Activated CD4-positive, CD25-positive, alpha-beta regulatory T cell (primary cell): ENCODE measurements at places on chromosomes 16 and 17.
A peak's percentile ranks its signal among the peaks of the same experiment; 100 is the strongest.

DNA sequence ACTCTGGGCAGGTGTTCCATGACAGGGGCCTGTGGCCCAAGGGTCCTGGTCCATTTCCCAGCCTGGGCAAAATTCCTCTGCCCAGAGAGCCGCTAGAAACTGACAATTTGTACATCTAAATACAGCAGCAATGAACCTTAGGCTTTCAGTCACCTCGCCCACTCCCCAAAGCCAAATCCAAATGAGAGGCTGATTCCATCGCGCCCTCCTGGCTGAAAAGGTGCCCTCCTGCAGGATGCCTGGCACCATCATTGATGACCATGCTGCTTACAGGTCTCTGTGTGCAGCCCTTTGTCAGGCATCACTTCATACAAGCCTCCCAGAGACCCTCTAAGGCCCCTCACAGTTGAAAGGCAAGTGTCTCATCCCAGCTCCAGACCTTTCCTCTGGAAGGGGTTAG is 114.7 kb downstream of the C16orf78 start:
- DNase-seq, result no peak

DNA sequence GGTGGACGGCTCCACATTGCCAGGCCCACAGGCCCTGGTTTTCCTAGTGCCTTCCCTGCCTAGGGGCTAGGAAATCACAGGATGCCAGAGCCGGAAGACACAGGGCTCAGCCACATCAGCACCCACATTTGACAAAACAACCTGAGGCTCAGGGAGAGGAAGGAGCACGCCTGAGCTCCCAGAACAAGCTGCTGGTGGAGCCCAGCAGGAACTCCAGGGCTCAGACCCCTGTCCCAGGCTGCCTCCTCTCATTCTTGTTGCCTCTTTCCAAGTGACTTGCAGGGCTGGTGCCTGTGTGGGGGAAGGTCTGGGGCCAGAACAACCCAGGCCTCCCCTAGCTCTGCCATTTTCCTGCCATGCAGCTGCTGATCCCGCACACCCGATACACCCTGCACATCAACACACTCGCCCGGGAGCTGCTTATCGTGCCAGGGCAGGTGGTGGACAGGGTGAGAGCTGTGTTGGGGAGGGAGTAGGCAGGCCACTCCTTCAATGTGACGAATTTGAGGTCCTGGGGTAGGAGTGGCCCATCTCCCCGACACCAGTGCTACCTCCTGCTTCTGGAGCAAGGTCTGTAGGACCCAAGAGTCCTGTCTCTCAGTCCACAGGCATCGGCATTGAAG is 7.6 kb downstream of the ALOX15B start:
- no peak for DNase-seq

- DNase-seq, result no peak
Measured at GRCh38 chr17:1648173-1648962, 1.3 kb downstream of the RILP start.

- DNase-seq, result no peak
Measured at GRCh38 chr17:71237903-71238538, 882.8 kb upstream of the SOX9 start.

- DNase-seq, result no peak
Measured at GRCh38 chr16:23668225-23668624, 10.5 kb upstream of the PLK1 start.

DNA sequence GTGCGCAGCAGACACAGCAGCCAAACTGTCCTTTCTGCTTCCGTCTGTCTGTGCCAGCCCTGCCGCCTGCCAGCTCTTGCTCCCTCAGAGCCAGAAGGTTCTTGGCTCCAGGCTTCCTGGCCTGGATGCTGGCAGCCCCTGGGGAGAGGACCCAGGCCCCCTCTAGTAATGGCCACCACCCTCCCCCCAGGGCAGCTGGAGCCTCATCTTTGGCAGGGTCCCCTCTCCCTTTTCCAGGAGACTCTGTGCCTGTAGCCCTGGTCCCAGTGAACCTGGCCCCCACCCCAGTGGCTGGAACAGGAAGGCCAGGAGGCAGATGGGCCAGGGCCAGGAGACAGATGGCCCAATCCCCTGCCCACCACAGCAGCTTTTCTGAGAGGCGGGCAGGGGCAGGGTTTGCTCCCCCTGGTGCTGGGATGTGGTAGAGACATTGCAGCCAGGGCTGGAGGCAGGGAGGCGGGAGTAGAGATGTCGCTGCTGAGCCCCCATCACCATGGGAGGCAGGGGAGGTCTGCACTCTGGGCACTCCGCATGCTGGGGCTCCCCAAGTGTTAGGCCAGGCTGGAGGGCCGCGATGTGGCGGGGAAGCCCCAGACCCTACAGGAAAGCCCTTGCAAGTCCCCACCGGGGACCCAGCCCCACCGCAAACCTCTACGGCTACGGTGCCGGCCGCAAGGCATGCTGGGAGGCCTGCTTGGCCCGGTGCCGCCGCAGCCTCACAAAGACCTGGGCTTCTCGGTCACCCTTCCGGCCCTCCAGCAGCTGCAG is 16.7 kb downstream of the UNC13D start:
- DNase-seq, result peak; percentile 46

DNA sequence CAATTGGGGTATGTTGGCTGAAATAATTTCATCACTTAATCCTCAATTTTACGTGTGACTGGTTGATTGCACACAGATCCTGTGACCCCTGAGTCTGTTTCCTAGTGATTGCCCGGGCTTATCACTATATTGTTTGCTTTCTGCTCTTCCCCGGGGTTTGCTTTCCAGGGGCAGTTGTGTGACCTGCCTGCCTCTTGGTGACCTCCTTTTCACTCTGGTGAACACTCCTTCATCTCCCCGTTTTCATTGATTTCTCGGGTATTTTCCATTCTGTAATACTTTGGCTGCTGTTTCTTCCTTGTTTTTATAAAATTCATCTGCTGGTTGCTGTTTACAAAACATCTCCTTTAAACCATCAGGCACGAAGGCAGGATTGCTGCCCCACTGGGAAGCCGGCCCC is 36.0 kb downstream of the NTN1 start:
- DNase-seq, result no peak
